LHCN-M2 (cell line): ENCODE measurements at places on chromosomes 5 and 9. TPM values are rescaled to one million over a fixed set of nuclear protein-coding genes. Genes with fewer than 3 reads are reported as not detected.

GRCh38 chr9:133975511-133975910, 16.6 kb downstream of the VAV2 start:
- no peak for DNase-seq

- DNase-seq, result no peak
Observed at GRCh38 chr5:83639911-83640310, 80.7 kb downstream of the HAPLN1 start.

- no peak for DNase-seq
Observed at GRCh38 chr9:132078699-132079356, 839 bp downstream of the MED27 start.

DNA sequence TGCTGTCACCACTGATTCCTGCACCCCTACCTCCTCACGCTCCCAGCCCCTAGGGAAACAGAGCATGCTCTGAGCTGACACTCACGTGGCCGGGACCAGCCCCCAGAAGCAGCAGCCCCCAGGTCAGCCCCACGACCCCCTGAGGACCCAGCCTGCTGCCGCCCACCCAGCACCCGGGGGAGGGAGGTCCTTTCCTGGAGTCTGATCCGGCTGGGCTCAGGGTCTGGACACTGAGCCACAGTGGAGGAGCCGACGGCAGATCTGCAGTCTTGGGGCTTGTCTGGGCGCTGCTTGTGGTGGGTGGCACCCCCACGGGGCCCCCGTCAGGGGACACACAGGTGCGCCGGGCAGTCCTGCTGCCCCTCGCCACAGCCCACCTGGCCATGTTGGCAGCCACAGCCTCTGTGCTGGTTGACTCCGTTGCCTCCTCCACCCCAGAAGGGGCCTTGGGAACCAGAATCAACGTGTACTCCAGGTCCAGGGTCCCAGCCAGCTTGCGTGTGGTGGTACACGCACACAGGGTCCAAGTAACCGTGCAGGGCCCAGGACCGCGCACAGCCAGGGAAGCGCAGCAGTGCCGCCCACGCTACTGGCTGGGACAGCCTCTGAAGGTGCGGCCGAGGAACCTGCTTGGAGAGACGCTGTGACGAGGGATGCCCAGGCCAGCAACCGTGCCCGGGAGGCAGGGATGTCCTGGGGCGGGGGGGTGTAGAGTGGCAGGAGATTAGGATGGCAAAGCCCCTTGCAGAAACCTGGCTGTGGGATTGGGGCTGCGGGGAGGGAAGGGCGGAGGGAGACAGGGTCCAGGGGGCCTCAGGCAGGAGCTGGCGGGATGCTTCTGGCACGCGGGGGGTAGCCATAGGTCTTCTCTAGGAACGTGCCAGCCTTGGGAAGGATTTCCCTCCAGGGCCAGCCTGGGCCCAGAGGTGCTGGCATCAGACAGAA, 3.5 kb downstream of the DNLZ start:
- DNase-seq, result no peak

- no peak for DNase-seq
Observed at GRCh38 chr9:12801663-12802062, 26.8 kb downstream of the LURAP1L start.

- DNase-seq, result no peak
Observed at GRCh38 chr5:122755783-122756182, 19.1 kb upstream of the SNX2 start.

DNA sequence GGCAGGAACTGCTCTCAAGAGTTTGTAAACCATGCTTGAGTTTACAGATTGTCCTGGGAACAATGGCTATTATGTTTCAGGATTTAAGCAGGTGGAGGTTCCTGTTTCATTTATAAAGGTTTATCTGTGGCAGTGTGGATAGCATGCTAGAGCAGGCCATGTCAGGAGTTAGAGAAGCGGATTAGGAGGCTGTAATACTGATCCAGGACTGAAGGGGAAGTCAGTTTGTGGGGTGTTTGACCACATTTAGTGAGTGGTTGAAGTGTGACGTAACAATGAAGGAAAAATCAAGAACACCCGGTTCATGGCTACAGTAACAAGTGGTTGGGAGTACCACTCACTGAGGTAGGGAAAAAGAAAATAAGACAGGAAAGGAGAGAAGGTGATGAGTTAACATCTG, 299.0 kb downstream of the TLR4 start:
- no peak for DNase-seq

DNA sequence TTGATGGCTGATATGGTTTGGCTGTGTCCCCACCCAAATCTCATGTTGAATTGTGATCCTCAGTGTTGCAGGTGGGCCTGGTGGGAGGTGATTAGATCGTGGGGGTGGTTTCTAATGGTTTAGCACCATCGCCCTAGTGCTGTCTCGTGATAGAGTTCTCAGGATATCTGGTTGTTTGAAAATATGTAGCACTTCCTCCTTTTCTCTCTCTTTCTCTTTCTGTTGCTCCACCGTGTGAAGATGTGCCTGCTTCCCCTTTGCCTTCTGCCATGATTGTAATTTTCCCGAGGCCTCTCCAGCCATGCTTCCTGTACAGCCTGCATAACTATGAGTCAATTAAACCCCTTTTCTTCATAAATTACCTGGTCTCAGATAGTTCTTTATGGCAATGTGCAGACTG, 111.6 kb downstream of the SREK1 start:
- no peak for DNase-seq

- DNase-seq, result no peak
Observed at GRCh38 chr5:154319736-154320135, 126.1 kb upstream of the SAP30L start.

GRCh38 chr9:6133346-6134063, 82.1 kb upstream of the IL33 start:
- peak; percentile 43 for DNase-seq

GRCh38 chr9:126038790-126039189, 287.8 kb upstream of the MVB12B start:
- DNase-seq, result no peak

DNA sequence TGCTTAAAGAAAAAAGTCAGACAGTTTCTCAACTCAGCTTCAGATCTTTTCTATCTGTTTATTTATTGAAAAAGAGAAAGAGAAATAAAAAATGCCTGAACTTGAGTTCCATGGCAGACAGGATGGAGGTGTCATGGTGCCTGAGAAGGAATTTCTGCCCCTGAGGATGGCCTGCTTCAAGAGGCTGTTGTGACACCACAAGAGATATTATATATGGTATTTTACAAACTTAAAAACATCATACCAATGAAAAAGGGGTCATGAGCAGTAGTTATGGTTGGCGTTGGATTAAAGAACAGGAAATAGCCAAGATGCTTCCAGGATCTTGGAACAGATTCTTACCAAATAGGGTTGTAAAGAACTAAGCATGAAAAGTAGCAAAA, 344.6 kb downstream of the GLIS3 start:
- DNase-seq, result no peak

- no peak for DNase-seq
Observed at GRCh38 chr9:14926941-14927624, 16.9 kb upstream of the FREM1 start.

GRCh38 chr5:171980792-171981191, 25.6 kb downstream of the FBXW11 start:
- no peak for DNase-seq

DNA sequence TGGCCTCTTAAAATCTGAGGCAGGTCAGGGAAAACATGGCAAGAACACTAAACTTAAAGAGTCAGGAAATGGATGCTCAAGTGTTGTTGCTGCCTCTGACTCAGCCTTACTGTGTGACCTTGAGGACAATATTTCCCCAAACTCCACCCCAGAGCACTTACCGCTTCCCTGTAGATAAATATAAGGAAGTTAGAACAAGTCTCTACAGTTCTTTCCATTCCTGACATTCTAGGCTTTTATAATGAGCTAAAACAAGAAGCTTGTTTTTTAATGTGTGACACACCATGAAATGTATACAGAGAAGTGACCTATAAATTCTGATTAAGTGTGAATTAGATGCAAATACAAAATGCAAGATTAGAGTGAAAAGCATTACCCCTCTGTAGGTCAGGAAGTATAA, 129.3 kb downstream of the GRIA1 start:
- DNase-seq, result peak; percentile 73

DNA sequence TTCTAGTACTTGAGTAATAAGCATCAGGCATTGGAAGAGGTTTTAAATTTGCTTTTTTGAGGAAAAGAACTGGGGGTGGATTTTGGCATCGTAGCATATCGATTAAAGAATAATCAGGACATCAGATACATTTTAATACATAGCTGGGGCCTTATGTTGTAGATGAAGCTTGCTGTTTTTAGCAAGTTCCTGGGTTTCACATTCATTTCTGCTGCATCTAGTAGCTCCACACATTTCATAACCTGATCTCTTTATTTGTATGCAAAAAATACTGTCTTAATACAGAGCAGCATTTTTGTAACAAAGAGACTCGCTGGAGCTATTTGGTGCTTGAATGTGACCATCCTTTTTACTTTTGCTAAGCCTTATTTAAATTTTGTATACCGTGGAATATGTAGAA, 28.5 kb downstream of the CD180 start:
- no peak for DNase-seq

GRCh38 chr5:122354293-122354692, 42.3 kb downstream of the SNCAIP start:
- DNase-seq, result no peak

- no peak for DNase-seq
Observed at GRCh38 chr5:133456933-133457402, 155.4 kb downstream of the FSTL4 start.

DHFR gene
- 112 and 131 TPM in 2 replicates for total RNA-seq

PRLR gene
- total RNA-seq, result 0.75 and 1.2 TPM in 2 replicates

C9 gene
- not detected in 2 replicates for total RNA-seq

CCDC192 gene
- total RNA-seq, result not detected in 2 replicates

TRIM36 gene
- 3.9 and 5.4 TPM in 2 replicates for total RNA-seq

CCDC127 gene
- 5.0 and 6.2 TPM in 2 replicates for total RNA-seq

LRRC19 gene
- not detected in 2 replicates for total RNA-seq
